ENCODE measurements at places on chromosomes 5 and 9.

- no peak for DNase-seq
Observed at GRCh38 chr9:70367305-70367930, 47.0 kb downstream of the KLF9 start.

- no peak for DNase-seq
Observed at GRCh38 chr5:32767948-32768467, 56.9 kb downstream of the NPR3 start.

GRCh38 chr9:37596504-37596903, 4.1 kb upstream of the TOMM5 start:
- DNase-seq: no peak

DNA sequence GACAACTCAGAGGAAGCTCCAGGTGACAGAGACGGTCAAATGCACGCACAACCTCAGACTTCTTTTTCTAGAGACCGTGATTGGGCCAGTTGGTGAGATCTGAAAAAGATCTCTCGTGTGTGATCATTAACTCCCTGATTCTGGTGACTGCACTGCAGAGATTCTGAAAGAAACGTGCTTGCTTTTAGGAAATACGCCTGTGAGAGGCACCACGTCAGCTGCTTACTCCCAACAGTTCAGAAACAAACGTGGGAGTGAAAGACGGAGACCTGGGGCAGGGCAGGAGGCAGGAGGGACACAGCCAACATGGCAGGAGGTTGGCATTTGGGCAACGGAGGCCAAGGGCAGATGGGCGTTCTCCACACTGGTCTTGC, 15.9 kb downstream of the SLC12A7 start:
- no peak for DNase-seq

GRCh38 chr9:137316012-137316981, 14.2 kb upstream of the NRARP start:
- DNase-seq: no peak

GRCh38 chr9:83639266-83639665, 16.3 kb downstream of the IDNK start:
- no peak for DNase-seq

DNA sequence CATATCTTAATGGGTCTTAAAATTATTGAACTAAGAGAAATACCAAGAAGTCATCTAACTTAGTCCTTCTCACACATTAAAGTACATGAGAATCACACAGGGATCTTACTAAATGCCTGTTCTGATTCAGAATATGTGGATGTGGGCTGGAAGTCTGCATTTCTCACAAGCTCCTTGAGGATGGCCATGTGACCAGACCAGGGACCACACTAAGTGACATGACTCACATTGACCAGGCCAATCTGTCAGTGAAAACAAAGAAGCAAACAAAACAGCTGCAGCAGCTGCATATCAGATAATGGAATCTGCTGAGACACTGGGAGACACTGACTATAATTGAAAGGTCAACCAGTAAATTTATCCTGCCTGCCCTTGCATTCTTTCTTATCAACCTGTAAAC, 110.5 kb downstream of the ADAMTS12 start:
- DNase-seq: no peak

DNA sequence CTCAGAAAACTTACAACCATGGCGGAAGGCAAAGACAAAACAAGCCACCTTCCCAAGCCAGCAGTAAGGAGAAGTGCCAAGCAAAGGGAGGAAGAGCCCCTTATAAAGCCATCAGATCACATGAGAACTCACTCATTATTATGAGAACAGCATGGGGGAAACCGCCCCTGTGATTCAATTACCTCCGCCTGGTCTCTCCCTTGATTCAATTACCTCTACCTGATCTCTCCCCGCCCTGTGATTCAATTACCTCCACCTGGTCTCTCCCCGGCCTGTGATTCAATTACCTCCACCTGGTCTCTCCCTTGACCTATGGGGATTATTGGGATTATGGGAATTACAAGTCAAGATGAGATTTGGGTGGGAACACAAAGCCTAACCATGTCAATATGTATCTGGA, 467.3 kb upstream of the FTMT start:
- no peak for DNase-seq

DNA sequence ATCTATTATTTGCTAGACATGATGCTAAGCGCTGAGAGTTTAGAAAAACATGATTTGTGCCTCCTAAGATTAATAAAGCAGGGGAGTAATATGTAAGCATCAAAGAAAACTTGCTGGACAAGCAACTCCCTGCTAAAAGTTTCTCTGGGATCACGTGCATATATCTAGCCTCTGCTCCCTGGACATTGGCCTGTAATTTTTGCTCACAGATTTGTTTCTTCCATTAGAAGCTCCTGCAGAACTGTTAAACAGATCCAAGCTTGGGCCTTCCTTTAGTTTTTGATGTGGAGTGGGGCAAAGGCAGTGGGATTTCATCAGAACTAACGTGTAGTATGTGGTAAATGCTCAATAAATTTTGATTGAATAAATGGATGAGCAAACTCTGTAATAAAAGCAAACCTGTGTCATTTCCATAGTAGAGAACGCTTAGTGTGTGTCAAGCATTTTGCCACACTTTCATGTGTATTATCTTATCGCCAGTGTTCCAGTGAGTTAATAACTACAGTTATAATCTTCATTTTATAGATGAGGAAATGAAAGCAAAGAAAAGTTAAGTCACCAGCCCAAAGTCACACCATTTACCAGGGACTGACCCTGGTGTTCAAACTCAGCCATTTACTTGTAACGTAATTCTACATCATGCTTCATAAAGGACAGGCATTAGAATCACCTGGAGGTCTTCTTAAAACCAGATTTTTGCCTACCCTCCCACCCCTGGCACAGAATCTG, 100.3 kb downstream of the PCSK5 start:
- DNase-seq: no peak

GRCh38 chr5:42991404-42992087, 48.6 kb downstream of the ANXA2R start:
- DNase-seq: no peak

DNA sequence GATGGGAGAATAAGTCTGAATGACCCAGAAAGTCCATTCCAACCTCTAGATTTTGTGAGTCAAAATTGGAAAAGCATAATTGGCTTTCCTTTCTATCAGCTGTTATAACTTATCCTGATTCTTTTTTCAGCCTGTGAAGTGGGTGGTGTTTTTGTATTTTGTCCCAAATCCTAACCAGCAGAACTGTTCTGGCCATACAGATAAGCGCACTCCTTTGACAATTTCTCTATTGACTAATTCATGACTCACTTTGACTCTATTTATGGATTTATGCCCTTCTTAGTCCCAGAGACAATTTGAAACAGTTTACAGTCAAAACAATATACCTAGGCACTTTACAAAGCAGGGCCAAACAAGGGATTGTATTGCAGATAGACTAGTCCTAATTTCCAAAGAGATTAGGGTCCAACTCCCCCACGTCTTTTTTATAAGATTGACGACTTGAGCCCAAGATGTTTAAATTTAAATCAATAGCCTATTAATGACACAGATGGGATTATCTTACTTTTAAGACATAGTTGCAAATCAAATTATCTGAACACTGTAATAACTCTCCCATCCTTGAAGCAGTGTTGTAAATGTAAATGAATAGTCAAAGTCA, 301.7 kb upstream of the SEMA6A start:
- DNase-seq: no peak

- DNase-seq: no peak
Observed at GRCh38 chr5:161546095-161546469, 443 bp downstream of the GABRB2 start.

GRCh38 chr9:73118286-73118685, 33.4 kb upstream of the ANXA1 start:
- DNase-seq: no peak

DNA sequence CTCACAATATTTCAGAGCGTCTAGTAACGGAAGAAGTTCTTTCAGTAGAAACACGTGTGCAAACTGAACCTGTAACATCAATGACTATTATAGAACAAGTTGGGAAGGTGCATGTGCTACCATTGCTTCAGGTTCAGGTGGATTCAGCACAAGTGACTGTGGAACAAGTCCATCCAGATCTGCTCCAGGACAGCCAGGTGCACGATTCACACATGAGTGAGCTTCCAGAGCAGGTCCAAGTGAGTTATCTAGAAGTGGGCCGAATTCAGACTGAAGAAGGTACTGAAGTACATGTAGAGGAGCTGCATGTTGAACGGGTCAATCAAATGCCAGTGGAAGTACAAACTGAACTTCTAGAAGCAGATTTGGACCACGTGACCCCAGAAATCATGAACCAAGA, 17.4 kb upstream of the NIM1K start:
- DNase-seq: no peak

- DNase-seq: no peak
Observed at GRCh38 chr5:53422539-53422938, 57.9 kb upstream of the FST start.

GRCh38 chr9:23824830-23825591, 1.0 kb downstream of the ELAVL2 start:
- DNase-seq: no peak

DNA sequence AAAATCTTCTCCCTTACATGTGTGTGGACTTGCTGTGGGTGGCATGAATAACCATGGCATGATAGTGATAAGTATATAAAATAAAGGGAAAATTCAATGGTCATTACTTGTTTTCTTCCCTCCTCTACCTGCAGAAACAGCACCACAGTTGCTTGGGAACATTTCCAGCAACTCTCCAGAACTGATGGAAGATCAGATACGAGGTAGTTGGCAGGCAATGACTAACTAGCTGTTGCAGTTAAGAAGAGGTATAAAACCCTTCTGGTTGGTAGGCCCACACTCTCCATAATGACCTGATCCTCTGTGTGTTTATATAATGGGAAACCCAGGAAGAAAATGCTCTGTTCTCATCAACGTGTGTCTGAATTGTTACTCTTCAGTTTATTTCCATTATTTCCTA, 185.9 kb downstream of the SYK start:
- no peak for DNase-seq

- DNase-seq: no peak
Observed at GRCh38 chr9:75692309-75692708, 198.2 kb upstream of the PCSK5 start.

GRCh38 chr9:128141604-128142003, 7.6 kb upstream of the LCN2 start:
- DNase-seq: no peak
